NCI-H345 (cell line): ENCODE measurements at places on chromosomes 16 and 17.

DNA sequence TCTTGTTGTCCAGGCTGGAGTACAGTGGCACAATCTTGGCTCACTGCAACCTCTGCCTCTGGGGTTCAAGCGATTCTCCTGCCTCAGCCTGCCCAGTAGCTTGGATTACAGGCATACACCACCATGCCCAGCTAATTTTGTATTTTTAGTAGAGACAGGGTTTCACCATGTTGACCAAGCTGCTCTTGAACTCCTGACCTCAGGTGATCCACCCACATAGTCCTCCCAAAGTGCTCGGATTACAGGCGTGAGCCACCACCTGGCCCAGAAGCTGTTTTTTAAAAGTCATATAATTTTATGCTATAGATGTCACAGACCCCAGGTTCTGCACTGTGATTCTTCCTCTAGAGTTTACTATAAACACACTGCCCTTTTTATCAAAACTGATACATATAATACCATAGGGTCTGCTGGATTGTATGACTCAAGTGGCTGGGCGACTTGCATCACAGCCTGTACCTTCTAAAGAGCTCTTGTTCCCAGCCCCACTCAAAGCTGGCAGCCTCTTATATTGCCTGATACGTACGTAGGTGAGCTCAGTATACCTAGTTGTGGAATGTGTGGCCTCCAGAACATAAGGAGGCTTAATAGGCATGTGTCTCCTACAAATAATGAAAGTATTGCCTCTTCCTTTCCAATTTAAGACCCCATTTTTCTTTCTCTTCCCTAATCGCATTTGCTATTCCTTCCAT, 295.8 kb downstream of the ZFHX3 start:
- no peak for DNase-seq

GRCh38 chr17:1746975-1747543, 4.4 kb downstream of the SERPINF2 start:
- no peak for DNase-seq

- peak; percentile 94 for DNase-seq
These were observed 2.6 kb downstream of the HOXB3 start for GRCh38 chr17:48587276-48588073.

DNA sequence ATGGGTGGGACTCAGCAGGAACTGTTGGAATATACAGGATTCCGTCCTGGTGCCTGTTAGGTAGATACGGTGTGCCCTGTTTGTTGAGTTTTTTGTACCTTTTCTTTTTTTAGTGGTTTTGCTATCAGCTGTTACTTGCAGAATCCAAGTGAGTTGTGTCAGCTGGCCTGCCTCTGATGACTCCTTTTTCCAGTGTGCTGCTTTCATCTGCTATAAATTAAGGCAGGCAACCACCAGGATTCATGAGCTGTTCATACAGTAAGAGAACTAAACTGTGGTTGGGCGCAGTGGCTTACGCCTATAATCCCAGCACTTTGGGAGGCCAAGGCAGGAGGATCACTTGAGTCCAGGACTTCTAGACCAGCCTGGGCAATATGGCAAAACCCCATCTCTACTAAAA, 79.9 kb downstream of the WNT3 start:
- no peak for DNase-seq

GRCh38 chr16:48911700-48912099, 301.7 kb upstream of the N4BP1 start:
- no peak for DNase-seq

DNA sequence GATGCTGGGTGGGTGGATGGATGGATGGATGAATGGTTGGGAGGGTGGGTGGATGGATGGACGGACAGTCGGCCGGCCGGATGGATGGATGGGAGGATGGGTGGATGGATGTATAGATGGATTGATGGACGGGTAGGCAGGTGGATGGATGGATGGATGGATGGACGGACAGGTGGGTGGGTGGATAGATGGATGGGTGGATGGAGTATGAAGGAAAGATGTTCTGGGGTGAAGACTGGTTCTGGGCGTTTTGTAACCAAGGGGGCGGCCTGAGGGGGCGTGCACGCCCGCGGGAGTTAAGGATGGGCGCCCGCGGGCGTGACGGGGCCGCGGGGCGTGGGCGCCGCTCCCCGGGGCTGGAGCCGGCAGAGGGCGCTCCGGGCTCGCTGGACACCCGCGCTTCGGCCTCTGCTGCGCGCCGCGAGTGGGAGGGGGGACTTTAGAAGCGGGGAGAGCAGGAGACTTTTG, at the start of gene NECAB2:
NECAB2 (plus strand) TSS at position 407 of the 468 bp plus-strand sequence. CDS start 405 bp downstream, outside the sequence.
- DNase-seq = peak; percentile 13

DNA sequence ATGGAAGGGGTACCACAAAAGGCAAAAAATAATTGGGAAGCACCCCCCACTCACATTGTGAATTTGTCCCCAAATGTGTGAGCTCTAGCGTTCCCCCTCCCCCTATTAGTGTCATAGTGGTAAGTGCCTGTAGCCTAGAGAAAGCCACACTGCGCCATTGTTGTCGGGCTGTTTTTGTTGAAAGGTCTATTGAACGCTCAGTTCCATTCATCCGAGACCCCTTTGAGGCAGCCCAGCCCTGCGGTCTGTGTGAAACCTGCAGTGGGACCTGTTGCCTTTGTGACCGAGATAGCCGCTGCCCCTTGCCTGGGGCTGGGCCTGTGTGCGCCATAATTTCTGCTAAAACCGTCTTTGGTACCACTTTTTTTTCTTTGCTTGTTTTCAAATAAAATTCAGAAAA, 3.0 kb downstream of the JPT2 start:
- no peak for DNase-seq

GRCh38 chr17:81487487-81488275, 24.9 kb downstream of the ACTG1 start:
- peak; percentile 89 for DNase-seq

- DNase-seq = no peak
These were observed 22.7 kb downstream of the ASGR1 start for GRCh38 chr17:7156342-7156940.

DNA sequence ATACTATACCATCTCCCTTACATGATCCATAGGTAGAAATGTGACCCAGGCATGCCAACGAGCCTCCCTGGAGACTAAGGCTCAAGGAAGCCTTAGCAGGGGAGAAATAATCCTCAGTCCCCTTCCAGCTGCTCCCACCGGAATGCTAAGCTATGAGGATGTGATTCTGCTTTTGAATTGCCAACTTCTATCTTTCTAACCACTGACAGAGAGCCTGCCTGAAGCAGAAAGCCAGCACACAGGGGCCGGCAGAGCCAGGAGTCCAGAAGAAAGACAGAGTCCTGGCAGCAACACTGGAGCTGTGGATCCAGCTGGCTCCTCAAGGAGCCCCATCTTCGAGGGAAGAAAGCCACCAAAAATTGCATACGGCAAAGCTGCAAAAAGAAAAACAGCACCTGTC, 579.6 kb upstream of the CDH5 start:
- no peak for DNase-seq

DNA sequence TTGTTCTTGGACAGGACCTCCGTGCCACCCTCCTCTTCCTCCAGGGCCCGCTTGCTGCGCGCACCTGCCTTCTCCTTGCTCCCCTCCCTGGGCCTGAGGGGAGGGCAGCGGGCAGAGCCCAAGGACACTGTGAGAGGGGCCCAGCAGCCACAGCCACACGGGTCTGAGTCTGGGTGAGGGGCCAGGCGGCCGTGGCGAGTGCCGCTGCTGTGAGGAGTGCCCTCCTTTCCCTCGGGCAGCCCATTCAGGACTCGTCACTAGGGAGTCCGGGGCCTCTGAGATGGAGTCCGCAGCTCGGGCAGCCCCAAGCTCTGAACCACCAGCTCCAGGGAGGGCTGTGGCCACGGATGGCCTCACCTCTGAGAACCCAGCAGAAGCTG, 5.6 kb downstream of the DUS1L start:
- no peak for DNase-seq

GRCh38 chr17:38746004-38746848, 1.9 kb downstream of the PCGF2 start:
- DNase-seq = no peak

GRCh38 chr16:85967111-85967510, 68.1 kb downstream of the IRF8 start:
- no peak for DNase-seq

GRCh38 chr16:23469814-23470213, 16.8 kb upstream of the COG7 start:
- DNase-seq = peak; percentile 19

GRCh38 chr17:39225959-39226683, 376 bp upstream of the STAC2 start:
- DNase-seq = peak; percentile 81

DNA sequence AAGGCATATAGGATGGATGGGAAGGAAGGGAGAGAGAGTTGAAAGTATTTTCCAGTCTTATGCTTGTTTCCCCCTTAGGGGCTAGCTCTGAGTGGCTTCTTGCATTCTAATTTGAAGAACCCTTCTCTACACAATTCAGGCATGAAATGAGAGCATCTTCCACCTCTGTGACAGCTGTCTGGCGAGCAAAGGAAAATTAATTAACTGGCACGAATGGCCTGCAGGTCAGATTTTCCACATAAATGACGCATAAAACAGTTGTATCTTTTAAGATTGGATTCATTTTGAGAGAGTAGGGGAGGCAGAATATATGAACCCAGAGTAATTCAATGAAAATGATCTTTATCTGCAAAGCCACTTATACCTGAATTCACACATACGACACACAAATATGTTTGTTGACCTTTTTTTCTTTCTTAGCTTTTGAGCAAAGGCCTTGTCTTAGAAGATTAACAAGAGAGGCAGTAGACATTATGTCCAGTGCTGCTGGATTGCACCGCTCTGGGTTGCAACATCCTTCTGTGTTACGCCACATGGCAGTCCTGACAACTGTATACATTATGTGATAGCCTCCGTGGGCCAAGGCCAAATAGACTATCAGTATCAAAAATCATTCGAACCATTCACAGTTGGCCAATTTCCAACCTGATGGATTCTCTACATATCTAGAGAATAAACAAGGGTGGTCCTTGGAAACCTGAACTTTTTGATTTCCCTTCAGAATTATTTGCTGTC, 173.0 kb upstream of the GOT2 start:
- no peak for DNase-seq

DNA sequence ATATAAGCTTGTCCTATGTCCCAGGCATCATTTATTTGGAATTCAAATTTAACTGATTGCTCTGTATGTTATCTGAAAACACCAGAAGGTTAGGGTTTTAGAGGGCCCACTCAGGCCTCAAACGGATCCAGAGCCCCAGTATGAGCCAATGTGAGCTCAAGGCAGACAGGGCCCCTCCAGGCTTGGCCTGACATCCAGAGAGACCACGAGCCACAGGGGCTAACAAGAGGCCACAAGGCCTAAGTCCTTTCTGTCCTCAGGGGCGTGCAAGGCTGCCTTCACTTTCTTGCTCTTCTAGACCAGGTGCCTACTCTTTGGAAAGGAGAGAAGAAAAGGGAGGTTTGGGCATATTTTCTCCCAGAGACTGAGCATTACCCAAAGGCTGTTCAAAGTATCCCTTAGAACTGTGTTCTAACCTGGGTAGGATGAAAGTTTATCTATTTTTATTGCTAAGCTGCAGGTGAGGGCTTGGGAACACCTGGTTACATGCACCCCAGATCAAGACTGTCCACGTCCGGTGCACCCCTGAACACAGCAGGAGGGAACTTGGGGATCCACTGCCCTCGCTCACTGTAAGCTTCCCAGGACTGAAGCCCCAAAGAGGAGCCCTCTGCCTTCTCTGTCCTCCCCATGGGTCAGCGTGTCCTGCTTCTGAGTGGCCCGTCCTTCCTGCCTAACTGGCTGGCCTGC, 1.5 kb upstream of the ENGASE start:
- no peak for DNase-seq
